Stimulated activated CD8-positive, alpha-beta memory T cell treated with anti-CD3 and anti-CD28 coated beads, Interleukin-7, amount 100 ng/mL, for 1 hour (primary cell): ENCODE measurements at places on chromosomes 7 and 10.

GRCh38 chr7:81366546-81366945 is 403.3 kb downstream of the HGF start:
- DNase-seq, result no peak

GRCh38 chr10:14543046-14543903 is 212.6 kb upstream of the FRMD4A start:
- no peak for DNase-seq

DNA sequence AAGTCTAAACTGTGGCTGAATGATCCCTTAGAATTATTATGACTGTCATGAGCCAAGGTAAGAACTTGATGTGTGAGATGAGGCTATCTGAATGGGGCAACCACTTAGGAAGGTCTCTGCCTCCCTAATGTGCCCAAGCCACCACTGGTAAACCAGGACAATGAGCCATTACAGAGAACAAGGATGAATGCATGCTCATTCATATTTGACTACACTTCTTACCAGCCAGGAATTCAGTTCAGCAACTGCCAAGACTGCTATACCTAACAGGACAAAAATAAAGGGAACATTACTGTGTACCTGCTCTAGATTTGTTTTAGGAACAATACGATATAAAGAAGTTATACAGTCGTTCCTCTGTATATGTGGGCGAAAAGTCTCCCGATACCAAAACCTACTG is 23.0 kb downstream of the MPP7 start:
- no peak for DNase-seq

DNA sequence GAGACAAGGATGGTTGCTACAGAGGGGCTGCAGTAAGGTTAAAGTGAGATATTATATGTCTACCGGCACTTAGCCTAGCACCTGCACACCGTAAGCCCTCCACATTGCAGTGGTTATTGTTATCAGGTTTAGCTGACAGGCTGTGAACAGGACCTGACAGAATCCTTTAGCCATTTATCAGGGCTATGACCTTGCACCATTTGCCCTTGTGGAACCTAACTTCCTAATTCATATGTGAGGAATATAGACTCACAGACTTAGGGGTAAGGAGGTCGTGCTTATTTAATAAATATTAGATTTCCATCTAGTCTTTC is 10.1 kb downstream of the NCOA4 start:
- no peak for DNase-seq

- DNase-seq, result no peak
Observed at GRCh38 chr10:72308320-72308987, 34.7 kb downstream of the DDIT4 start.

- no peak for DNase-seq
Observed at GRCh38 chr10:103896225-103896624, 21.8 kb downstream of the STN1 start.

GRCh38 chr7:131354390-131354789 is 26.7 kb downstream of the MKLN1 start:
- no peak for DNase-seq

DNA sequence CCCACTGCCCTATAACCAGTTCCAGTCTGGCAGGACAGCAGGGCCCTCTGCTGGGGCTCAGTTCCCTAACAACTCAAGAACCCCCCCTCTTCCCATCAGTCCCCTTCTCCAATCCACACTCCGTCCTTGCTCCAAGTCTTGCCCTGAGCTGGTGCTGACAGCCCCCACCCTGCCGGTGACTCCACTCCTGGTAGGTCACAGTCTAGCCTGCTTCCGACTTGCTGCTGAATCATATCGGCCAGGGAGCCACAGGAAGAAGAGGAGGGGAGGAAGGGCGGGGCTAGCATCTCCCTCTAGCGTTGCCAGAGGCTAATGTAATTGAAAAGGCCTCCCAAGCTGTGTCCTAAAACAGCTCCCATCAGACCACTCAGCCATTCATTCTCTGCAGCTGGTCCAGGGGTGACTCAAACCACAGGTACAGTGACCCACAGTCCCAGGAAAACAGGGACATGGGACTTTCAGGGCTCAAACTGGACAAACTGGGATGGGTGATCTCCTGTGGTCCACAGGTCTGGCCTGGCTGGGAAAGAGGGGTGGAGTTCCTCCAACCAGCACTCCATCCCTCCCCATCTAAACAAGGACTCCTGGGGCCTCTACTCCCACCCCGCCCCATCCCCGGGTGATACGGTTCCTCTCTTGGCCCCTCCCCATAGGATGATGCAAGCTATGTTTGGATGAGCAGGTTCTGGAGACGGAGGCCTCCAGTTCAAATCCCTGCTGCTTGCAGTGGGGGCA is 158.8 kb downstream of the SH3PXD2A start:
- DNase-seq, result peak; percentile 32

DNA sequence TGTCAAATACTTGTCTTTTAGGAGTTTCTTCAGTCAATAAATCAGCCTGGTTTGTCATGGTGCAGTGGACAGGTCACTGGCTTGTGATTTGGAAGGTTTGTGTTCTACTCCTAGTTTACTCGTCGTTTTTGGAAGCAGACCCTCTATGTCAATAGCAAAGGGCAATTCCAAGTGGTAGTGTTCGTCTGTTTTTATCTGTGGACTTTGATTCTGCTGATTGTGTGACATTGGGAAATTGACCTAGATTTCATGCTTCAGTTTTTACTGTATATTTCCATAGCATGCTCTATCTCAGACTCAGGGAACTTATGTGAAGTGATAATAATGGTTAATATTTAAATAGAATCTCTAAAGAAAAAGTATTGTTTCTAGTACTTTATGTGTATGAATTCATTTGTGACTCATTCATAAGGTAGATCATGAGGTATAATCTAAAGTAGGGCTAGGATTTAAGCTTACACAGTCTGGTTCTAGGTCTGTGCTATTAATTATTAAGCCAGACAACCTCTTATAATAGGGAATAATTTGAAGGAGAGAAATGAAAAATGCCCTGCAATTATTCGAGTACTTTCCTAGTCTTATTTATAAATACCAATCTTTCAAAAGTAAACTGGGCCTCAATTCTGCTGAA is 198.1 kb downstream of the REEP3 start:
- no peak for DNase-seq

DNA sequence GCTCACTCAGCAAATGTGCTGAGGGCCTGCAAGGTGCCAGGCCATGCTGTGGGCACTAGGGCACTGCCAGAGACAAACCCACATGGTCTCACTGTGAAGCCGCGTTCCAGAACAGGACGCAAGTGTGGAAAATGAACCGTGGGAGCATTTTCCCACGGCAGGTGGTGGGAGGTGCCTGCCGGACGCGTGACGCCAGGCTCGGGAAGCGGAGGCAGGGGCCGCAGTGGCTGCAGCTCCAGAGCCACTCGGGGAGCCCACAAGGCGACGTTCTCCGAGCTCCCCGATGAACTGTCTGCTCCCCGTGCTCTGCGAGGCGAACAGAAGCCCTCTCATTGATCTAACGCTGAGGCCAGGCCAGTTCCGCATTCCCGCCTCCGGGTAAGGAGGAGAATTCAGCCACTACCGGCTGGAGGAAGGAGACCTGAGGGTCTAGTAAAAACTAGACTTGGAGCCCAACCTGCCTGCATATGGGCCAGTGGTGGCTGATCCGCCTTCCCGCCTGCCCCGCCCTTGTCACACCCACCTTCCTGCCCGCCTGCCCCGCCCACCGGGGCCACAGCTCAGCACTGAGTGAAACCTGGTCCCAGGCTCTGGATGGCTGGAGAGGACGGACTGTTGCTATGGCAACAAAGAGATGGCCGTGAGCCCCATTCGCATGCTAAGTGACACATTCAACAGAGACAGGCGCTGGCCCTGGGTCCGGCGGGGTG is 13.1 kb downstream of the ADGRA1 start:
- DNase-seq, result no peak

DNA sequence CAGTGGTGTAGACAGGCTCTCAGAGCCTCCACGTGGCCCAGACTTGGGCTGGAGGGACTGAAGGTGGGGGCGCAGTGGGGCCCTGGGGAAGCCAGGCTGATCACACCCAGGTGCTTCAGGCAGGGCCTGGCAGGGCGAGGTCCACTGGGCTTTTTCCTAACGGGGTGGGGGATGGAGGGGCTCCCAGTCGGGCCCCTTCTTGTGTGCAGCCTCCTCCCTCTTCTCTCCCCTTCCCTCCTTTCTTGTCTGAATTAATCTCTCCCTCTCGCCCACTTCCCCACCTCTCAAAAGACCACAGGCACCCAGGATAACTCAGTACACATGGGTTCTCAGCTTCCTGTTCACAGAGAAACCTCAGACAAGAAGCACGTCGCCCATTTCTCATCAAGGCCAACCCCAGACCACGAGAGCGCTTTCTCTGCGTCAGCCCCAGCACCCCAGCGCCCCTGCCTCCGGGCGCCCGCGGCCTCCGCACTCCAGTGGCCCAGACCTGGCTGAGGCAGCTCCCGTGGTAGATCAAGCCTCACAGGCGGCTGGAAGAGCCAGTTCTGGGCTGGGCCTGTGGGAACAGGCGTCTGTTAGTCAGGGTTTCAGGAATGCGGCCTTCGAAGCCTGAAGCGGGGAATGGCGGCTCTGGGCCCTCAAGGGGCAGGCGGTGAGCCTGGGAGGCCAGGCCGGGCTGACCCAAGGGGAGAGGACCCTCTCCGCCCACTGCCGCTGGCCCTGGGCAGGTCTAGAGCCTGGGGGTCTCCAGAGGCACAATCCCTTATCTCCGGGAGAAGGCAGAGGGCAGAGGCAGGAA is 50.6 kb downstream of the PWWP2B start:
- peak; percentile 65 for DNase-seq

GRCh38 chr10:23614483-23614882 is 175.6 kb downstream of the OTUD1 start:
- no peak for DNase-seq

DNA sequence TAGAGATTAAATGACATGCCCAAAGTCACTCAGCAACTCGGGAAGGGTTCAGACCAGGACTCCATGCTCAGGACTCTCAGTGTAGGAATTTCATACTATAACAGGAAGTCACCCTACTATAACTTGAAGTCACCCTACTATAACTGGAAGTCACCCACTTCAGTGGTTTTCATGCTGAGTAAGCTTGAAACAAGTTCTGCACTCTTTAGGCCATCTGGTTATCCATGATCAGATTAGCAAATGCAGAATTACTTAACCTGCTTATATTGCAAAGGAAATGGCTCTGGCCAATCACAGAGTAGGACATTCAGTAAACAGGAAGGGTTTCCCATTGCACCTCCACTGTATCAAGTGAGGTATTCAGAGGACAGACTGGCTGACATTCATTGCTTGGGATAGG is 1240.4 kb downstream of the GATA3 start:
- DNase-seq, result no peak

DNA sequence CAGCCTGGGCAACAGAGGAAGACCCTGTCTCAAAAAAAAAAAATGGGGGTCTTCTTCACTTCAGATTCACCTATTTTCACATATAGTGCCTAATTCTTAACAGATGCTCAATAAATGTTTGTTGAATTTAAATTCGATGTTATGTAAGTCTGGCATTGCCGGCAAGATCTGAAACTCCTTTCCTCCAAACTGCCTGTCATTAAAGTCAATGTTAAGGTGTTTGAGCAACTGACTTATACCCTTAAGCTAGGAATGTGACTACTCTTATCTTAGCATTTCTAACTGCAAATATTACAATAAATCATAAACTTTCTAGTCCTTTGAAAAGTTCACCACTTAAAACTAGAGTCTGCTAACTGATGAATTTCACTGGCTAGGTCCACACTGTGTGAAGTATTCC is 95.2 kb downstream of the NRP1 start:
- no peak for DNase-seq

- no peak for DNase-seq
Observed at GRCh38 chr7:64180989-64181388, 26.0 kb upstream of the ZNF735 start.

DNA sequence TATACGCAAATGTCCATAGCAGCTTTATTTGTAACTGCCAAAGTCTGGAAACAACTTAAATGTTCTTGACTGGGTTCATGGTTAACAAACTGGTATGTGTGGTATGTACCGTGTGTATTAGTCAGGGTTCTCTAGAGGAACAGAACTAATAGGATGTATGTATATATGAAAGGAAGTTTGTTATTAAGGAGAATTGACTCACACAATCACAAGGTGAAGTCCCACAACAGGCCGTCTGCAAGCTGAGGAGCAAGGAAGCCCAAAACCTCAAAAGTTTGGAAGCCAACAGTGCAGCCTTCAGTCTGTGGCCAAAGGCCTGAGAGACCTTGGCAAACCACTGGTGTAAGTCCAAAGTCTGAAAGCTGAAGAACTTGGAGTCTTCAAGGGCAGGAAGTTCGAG is 66.8 kb downstream of the TMEM168 start:
- no peak for DNase-seq

DNA sequence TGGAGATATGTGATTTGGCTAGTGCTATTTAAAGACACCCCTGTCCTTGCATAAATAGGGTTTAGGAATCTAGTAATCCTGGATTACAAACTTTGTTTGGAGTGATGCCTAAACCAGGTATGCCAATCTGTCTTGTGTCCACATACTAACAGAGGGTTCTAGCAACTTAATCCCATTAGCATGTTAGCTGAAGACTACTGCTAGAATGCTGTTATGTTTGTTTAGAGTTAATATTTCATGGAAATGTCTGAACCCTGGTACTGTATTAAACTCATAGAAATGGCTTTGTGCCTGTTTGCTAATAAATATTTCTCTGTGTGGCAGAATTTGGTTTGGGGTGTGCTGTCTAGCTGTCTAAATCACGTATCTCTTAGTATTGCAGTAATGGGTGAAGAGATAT is 150.8 kb downstream of the PFKFB3 start:
- DNase-seq, result no peak

- DNase-seq, result no peak
Observed at GRCh38 chr10:121851786-121852185, 76.0 kb downstream of the ATE1 start.

GRCh38 chr7:97024209-97025129 is at the start of gene DLX5:
Gene DLX5 (minus strand): TSS chr7:97024831. CDS start chr7:97024623, 208 bp downstream.
- DNase-seq, result no peak

- DNase-seq, result no peak
Observed at GRCh38 chr10:61765176-61766087, 102.7 kb downstream of the CABCOCO1 start.

DNA sequence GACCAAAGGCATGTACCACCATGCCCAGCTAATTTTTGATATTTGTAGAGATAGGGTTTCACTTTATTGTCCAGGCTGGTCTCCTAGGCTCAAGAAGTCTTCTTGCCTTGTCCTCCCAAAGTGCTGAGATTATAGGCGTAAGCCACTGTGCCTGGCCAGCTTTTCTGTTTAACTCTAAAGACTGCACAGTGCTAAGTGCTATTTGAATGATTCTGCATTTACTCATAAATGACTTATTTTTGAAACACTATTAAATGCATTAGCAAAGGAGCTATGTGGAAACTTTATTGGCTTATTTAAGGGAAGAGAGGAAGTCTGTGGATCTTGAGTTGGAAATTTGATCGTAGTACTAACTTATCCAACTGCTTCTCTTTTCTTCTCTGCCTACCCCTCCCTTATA is 89.1 kb downstream of the NT5C2 start:
- DNase-seq, result no peak
